Esophagus muscularis mucosa (tissue), 4 donors: ENCODE measurements at places on chromosomes 7 and 10. TPM values are rescaled to one million over a fixed set of nuclear protein-coding genes. Genes with fewer than 3 reads are reported as not detected.

GRCh38 chr7:6106140-6106904 is 75.1 kb downstream of the ANKRD61 start:
- DNase-seq, result no peak

The H2BK1 gene
- total RNA-seq, result not detected

- no peak for DNase-seq
Measured at GRCh38 chr10:100687143-100688003, 58.0 kb upstream of the PAX2 start.

The TRIL gene
- 1.3 TPM for total RNA-seq

The CDHR3 gene
- total RNA-seq, result 31.5 TPM

DNA sequence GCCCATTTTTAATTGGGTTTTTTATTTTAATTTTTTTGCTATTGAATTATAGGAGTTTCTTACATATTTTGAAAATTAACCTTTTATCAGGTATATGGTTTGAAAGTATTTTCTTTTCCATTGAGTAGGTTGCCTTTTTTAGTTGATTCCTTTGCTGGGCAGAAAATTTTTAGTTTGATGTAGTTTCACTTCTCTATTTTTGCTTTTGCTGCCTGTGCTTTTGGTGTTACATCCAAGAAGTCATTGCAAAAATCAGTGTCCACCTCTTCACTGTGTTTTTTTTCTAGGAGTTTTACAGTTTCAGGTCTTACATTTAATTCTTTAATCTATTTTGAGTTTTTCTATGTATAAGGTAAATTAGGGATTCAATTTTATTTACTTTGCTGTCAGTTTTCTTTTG is 129.8 kb upstream of the FERD3L start:
- DNase-seq, result no peak

GRCh38 chr7:74464931-74465886 is 11.5 kb downstream of the GTF2IRD1 start:
- DNase-seq, result no peak

The LOXL4 gene
- 9.4 TPM for total RNA-seq

DNA sequence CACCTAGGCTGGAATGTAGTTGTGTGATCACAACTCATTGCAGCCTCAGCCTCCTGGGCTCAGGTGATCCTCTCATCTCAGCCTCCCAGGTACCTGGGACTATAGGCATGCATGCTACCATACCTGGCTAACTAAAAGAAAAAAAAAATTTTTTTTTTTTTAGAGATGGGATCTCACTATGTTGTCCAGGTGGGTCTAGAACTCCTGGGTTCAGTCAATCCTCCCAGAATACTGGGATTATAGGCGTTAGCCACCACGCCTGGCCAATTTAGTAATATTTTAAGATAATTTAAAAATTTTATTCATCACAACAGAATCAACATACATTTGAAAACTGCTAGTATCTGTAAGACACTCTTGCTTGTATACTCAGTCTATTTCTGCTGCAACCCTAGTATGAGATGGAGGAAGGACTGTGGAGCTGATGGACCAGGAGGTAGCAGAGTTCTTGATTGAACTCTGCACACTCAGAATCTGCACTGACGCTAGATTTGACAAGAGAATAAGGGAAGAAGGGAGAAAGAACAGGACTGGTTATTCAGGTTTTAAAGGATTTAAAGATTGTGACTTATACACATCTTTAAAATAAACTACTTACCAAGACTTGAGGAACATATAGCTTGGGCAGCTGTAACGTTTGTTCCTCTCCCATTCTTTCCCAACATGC is 57.6 kb downstream of the VCL start:
- no peak for DNase-seq

The TMEM120A gene
- total RNA-seq, result 23.2 TPM

GRCh38 chr7:45028138-45028919 is 28.3 kb downstream of the CCM2 start:
- DNase-seq, result no peak

DNA sequence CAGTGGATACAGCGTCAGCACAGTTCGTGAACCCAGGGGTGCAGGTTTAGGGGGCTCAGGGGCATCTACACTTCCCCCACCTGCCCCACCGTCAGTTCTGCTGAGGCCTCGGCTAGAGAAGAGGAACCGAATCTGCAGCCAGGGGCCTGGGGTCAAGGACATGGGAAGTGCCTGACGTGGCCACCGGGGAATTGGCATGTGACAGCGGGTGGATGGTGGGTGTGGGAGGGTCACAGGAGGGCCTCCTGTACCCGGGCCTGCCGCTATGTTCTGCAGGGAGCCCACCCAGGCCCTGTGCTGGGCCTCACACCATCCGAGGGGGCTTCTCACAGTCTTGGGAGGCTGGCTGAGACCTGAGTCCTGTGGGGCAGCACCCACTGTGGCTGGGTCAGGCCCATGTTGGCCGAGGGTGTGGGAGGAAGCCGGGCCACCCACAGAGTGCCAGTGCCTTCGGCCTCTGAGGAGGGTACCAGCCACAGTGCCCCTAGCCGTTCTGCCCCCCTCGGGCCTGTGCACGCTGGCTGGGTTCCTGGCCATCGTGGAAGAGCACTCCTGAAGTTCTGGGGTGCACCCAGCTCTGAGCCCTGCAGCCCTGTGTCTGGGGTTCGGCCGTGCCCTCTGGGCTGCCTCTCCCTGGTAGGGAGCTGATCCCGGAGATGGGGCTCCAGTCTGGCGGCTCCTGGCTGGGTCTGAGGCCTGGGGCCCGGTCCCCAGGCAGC is 5.9 kb downstream of the TTYH3 start:
- no peak for DNase-seq

DNA sequence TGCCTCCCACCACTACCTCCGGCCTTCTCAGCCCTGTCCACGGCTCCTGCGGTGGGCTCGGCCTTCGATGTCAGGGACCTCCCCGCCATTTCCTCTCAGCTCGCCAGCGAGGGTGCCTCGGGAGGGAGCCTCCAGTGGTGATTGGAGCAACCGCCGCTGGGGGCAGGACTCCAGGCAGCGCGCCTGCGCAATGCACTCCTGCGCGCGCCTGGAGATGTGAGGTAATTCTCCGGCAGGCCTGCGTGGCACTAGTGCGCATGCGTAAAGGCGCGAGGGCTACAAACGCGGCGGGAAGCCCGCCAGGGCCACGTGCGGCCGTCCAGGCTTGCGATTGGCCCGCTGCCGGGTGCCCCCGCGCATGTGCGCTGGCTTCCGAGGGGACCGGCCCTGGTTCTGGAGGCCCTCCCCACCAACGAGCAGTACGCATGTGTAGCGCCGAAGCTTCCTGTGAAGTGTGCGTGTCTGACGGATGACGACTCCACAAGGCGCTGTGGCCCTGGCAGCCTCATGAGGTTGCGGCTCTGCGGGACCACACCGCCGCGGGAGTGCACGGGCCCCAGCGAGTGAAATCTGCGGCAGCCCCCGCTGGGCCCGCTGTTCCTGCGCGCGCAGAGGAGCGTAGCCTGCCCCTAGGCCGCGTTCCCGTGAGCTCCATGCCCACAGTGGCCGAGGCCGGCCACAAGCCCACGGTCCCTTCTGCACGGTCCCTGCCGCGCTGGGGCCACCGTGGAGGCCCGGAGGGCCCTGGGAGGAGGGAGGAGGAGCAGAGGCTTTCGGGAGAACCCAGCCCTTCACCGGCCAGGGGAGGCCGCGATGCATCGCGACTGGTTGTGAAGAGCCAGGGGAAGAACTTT is at the start of gene SYCE1:
SYCE1 (minus strand) TSS at position 143 of the 854 bp plus-strand sequence; CDS start at position 89, 54 bp downstream.
- peak; percentile 90 for DNase-seq

The RPEL1 gene
- not detected for total RNA-seq

DNA sequence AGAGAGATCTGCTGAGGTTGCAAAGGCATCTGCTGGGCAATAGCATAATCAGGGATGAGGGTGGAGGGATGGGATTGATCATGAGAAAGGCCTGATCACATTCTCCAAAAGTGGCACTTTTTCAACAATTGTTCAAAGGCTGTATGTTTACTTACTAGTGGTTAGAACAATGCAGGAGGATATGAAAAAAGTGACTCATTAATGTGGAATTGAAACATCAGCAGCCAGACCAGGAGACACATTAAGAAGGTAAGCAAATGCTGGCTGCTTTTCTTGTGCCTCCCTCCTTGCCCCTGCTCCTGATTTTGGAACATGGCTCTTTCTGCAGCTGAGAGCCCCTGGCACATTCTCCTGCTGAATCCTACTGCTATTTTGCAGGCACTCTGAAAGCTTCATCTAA is 63.5 kb downstream of the FAM204A start:
- DNase-seq, result no peak
